ENCODE measurements at places on chromosomes 6 and 20. TPM values are rescaled to one million over a fixed set of nuclear protein-coding genes. Genes with fewer than 3 reads are reported as not detected.

- no peak for DNase-seq
Measured at GRCh38 chr6:159720708-159721107, 6.6 kb upstream of the WTAP start.

DNA sequence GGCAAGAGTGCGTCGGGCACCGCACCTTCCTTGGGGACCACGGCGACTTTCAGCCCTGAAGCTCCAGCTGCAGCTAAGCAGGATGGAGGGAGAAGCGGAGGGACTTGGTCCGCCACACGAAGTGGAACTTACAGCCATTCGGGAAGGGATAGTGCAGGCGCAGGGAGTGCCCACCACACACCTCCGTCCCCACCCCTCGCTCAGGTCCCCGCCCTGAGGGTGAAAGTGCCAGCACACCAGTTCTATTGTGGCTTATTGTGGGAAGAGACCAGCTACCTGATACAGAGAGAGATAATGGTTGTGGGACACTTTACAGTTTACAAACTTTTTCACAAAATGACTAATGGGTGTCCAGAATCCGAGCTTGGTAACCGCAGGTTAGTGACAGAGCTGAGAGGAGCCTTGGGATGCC, 76.1 kb downstream of the IRF4 start:
- DNase-seq, result no peak

- no peak for DNase-seq
Measured at GRCh38 chr6:105024803-105025202, 67.9 kb downstream of the LIN28B start.

DNA sequence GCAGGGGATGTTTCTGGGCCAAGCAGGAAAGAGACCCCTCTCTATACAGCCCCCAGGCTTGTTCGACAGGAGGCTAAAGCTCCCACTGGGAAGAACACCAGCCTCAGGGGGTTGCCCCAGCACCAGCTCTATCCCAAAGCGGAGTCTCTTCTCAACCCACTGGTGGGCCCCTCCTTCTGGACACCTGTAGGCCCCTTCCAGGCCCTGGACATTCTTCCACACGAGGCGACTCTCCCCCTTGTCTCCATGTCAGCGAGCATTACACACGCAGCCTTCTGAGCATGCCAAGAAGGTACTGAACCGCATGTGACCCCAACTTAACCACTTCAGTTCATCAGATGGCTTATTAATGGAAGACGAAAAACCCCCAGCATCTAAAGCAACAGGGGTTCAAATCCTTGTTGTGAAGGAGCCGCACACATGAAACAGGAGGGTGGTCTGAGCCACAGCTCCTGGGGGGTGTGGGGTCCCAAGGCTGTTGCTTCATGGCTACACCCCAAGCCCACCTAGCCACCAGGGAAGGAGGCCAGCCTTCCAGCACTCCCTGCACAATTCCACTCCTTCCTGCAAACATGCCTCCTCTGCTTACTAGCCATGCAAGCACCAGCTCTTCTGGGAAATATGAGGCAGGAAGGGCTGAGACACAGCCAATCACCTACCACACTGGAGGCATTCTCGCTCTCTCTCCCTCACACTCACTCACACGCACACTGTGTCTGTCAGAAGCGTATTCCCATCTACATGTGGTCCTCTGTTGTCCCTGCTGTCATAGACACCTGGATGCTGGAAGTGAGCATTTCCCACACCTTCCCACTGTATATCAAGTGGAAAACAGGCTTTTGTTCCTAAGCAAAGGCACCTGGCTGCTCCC, 104.5 kb downstream of the NOL4L start:
- DNase-seq, result no peak

DNA sequence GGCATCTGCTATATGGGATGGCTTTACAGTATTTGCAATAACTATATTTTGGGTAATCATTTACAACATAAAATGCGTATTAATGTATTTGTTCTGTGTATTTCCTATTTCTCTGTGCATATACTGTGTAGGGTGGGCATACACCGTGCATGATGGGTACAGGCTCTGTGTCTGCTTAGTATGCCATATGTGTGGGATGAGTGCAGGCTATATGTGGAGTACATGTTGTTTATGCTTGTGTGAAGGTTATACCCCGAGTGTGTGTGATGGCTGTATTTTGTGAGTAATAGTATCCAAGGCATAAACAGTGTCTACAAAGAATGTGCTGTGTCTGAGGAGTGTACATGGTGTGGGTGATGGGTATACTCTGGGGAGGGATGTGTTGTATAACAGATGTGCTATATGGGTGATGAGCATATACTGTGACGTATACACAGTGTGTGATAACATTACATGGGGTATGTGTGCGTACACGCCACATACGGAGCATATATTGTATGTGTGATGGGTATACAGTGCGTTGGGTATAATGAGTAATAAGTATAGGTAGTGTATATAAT, 52.7 kb downstream of the CPXM1 start:
- no peak for DNase-seq

- DNase-seq, result no peak
Measured at GRCh38 chr6:38427492-38428210, 212.1 kb downstream of the BTBD9 start.

- DNase-seq, result no peak
Measured at GRCh38 chr6:15715060-15715459, 52.2 kb upstream of the DTNBP1 start.

DNA sequence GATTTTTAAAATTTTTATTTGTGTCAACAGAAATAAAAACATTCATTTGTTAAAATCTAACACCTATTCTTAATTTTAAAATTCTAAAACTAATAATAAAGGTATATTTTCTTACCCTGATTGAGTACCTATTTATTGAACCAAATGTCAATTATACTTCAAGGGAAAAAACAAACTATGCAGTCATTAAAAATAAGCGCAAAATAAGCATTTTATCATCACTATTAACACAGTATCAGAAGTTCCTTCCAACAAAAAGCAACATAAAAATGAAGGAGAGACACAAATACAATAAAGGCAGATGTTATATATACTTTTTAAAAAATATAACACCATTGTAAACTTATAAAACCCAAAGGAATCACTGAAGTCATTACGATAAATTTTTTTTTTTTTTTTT, 52.7 kb downstream of the ZHX3 start:
- no peak for DNase-seq

- DNase-seq, result no peak
Measured at GRCh38 chr6:113893866-113894265, 36.7 kb downstream of the MARCKS start.

- DNase-seq, result no peak
Measured at GRCh38 chr6:25333471-25333870, 54.3 kb downstream of the CARMIL1 start.

DNA sequence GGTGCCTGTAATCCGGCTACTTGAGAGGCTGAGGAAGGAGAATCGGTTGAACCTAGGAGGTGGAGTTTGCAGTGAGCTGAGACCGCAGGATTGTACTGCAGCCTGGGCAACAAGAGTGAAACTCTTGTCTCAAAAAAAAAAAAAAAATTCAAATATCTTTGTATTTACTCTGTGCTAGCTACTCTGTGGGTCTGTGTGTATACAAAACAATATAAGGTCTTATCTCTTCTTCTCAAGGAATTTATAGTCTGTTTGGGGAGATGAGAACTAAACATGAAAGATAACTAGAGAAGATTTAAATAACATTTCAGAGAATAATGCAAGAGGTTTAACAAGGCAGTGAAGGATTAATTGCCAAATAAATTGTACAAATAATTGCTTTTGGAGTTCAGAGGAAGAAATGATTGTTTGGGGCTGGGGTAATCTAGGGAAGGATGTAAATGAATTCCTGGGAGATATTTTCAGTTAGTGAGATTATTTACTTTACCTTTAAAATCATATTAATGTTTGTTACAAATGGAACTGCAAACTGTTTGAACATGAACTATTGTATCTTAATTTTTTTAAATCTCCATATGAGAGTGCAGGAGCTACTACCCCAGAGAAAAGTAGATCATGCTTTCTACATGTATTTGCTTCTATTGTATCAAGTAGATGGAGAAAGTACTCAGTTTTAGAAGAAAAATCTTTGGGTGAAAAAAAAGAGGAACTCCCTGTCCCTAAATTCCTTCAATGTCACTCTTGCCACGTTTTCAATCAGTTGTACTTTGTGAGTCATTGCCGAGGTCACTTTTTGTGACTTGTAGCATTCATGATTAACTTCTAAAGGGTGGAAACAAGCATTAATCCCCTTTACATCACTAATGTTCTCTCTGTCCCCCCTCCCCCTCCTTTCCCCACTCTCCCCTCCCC, 39.0 kb downstream of the NCOA3 start:
- DNase-seq, result no peak

DNA sequence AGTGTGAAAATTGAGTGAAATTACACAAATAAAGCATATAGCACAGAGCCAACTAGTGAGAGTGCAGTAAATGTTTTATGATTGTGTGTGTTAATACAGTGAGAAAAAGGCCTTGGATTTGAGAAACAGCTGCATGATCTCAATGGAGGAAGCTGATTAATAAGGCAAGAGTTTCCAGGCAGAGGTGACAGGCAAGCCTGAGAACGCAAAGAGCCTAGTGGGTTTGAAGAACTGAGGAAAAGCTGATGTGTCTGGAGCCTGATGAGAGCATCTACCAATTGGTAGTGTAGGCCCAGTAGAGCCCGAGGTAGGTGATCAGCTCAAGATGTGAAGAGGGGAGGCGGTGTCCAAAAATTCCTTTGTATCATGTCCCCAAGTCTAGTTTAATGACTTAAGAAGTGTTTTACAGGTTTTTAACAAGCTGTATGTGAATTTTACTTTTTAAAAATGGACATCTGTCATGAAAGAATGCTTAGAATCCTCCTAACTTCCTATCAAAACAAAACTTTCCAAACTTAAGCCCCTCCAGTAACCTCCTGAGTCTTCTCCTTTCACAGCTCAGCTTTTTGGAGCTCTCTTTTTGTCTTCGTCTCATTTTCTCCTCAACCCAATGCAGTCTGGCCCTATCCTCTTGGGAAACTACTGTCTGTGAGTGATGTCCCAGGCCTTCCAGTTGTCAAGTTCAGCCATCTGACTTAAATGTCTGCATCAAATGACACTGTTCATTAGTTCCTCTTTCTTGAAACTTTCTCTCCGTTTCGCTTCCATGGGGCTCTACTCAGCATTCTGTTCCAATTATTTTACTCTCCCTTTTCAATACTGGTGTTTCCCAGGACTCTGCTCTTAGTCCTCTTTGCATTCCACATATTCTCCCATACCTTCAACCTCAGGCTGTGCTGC, 1.2 kb downstream of the CDC40 start:
- DNase-seq, result no peak

GRCh38 chr6:147930745-147931144, 411.9 kb upstream of the SASH1 start:
- no peak for DNase-seq

GRCh38 chr20:8082025-8082424, 50.0 kb upstream of the PLCB1 start:
- DNase-seq, result no peak

DNA sequence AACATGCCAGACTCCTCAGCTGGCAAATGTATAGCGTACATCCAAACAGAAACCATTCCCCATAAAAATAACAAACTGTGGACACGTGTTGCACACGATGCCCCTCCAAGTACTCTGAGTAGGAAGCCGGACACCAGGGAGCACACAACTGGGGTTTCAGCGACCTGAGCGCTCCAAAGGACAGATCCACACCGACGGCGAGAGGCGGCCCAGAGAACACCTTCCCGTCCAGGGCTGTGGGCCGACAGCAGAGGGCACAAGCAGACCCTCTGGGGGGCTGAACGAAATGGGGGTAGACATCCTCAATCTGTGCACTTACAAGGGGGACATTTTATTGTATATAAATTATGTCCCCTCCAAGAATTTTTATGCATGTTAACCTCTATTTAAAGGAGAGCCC, 24.7 kb downstream of the TAF4 start:
- no peak for DNase-seq

DNA sequence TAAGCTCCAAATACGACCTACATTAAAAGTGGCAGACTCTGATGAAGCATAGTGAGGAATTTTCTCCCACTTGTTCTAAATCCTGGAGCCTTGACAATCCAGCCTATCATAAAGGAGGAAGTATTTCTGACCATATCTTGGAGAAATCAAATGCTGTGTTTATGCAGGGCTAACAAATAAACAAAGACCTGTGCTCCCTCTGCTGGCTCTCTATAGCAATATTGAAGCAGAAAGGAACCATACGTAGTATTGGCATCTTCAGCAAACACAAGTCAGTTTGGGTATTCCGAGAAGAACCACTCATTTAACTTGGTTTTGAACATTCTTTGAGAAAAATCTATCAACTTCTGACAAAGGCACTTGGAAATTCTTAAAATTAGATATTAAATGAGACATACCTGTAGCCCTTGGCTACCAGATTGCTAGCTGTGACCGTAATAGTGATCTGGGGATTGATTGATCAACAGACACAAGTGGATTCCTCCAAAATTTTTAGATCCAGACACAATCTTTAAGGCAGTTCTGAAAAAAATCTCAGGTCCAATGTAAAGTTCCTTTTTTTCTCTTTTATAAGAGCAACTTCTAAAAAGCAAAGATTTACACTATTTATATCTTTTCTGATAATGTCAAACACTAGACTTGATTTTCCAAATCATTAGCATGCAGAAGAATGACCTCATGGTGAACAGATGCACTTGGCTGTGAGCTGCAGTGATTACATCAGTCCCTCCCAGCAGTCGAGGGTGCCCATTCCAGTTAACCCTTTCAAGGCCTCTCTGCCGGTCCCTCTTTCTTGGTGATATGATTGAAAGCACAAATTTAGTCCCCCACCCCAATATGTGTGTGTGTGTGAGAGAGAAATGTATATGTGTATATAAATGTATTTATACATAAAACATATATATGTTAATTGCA, 40.2 kb downstream of the INSM1 start:
- DNase-seq, result no peak

DNA sequence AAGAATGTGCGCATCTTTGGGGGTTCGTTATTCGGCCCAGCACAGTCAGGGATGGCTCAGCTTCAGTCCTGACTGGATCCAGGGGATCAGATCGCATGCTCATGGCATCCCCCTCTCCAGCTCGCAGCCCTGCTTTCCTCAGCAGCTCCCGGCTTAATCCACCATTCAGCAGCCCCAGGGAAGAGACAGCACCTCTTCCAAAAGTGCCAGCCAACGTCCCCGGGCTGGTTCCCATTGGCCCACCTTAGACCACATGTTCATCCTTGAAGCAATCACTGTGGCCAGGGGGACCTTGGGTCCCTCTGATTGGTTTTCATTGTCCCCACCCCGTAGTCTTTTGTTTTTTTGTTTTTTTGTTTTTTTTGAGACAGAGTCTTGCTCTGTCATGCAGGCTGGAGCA, 188.7 kb downstream of the ZMYND8 start:
- no peak for DNase-seq

- no peak for DNase-seq
Measured at GRCh38 chr6:4380881-4381281, 245.5 kb upstream of the ECI2 start.

Gene PRSS35
- 42.2 TPM for total RNA-seq

Gene WFDC6
- total RNA-seq, result not detected

Gene FLRT3
- total RNA-seq, result 98.6 TPM

Gene MACROD2
- total RNA-seq, result 10.0 TPM

Gene CPNE5
- total RNA-seq, result 1.7 TPM

Gene ZBTB46
- total RNA-seq, result 11.3 TPM

Gene SOX18
- 0.34 TPM for total RNA-seq

Gene LY6G6C
- 1.4 TPM for total RNA-seq

Gene TFAP2D
- not detected for total RNA-seq

Gene PPP1R14C
- 0.38 TPM for total RNA-seq

Gene SYCP2L
- total RNA-seq, result 16.6 TPM

Gene SPTLC3
- 28.5 TPM for total RNA-seq
